ENCODE measurements at places on chromosomes 1 and 21. TPM values are rescaled to one million over a fixed set of nuclear protein-coding genes. Genes with fewer than 3 reads are reported as not detected.

DNAJC6 gene
- polyA plus RNA-seq: 1.1 TPM

ATP1A4 gene
- 3.4 TPM for polyA plus RNA-seq

BSND gene
- not detected for polyA plus RNA-seq

CLDN17 gene
- not detected for polyA plus RNA-seq

DNAJC28 gene
- polyA plus RNA-seq: 2.8 TPM

CLCA2 gene
- 0.14 TPM for polyA plus RNA-seq

TAF13 gene
- 40.5 TPM for polyA plus RNA-seq

PHACTR4 gene
- polyA plus RNA-seq: 24.7 TPM

DSTYK gene
- 7.7 TPM for polyA plus RNA-seq

C8A gene
- not detected for polyA plus RNA-seq

CFAP74 gene
- 0.72 TPM for polyA plus RNA-seq

OR14C36 gene
- polyA plus RNA-seq: not detected

SPATA17 gene
- polyA plus RNA-seq: 3.8 TPM

CLCA1 gene
- not detected for polyA plus RNA-seq

OPTC gene
- polyA plus RNA-seq: not detected

FCGR3B gene
- polyA plus RNA-seq: 0.43 TPM

OLFML3 gene
- polyA plus RNA-seq: 134 TPM

GBP4 gene
- 3.4 TPM for polyA plus RNA-seq

LRRC3 gene
- polyA plus RNA-seq: 2.2 TPM

C4BPA gene
- 0.50 TPM for polyA plus RNA-seq

CEP350 gene
- 23.9 TPM for polyA plus RNA-seq

EBNA1BP2 gene
- polyA plus RNA-seq: 39.9 TPM

SLC45A1 gene
- polyA plus RNA-seq: 0.91 TPM

VWA5B1 gene
- 0.16 TPM for polyA plus RNA-seq

MAP3K21 gene
- polyA plus RNA-seq: 0.18 TPM

FAM177B gene
- polyA plus RNA-seq: 0.35 TPM

KCNA3 gene
- polyA plus RNA-seq: 0.10 TPM

LGR6 gene
- 0.27 TPM for polyA plus RNA-seq

FABP3 gene
- polyA plus RNA-seq: 145 TPM

SV2A gene
- 7.3 TPM for polyA plus RNA-seq

MCOLN3 gene
- polyA plus RNA-seq: 0.98 TPM

E2F2 gene
- polyA plus RNA-seq: 4.6 TPM

FAM72D gene
- polyA plus RNA-seq: 1.3 TPM

NBPF10 gene
- polyA plus RNA-seq: 2.0 TPM

KRTAP13-2 gene
- polyA plus RNA-seq: not detected

OR2L13 gene
- not detected for polyA plus RNA-seq

MCL1 gene
- polyA plus RNA-seq: 155 TPM

NBL1 gene
- polyA plus RNA-seq: 42.0 TPM

KCNK1 gene
- polyA plus RNA-seq: 4.1 TPM

ADAMTS5 gene
- polyA plus RNA-seq: 16.2 TPM

JMJD4 gene
- polyA plus RNA-seq: 19.3 TPM

STXBP3 gene
- polyA plus RNA-seq: 26.1 TPM

BEST4 gene
- polyA plus RNA-seq: 0.37 TPM

C1QTNF12 gene
- 3.4 TPM for polyA plus RNA-seq

OR2L2 gene
- polyA plus RNA-seq: not detected

USP1 gene
- polyA plus RNA-seq: 32.3 TPM

HTR6 gene
- polyA plus RNA-seq: not detected

TIE1 gene
- polyA plus RNA-seq: 38.5 TPM

OBSCN gene
- polyA plus RNA-seq: 401 TPM

LRRC53 gene
- polyA plus RNA-seq: not detected

All from muscle of leg (tissue), 16 donors.